ENCODE measurements at places on chromosomes 1 and 21. TPM values are rescaled to one million over a fixed set of nuclear protein-coding genes. Genes with fewer than 3 reads are reported as not detected.

The FALEC gene
- not detected for total RNA-seq

The ATAD3B gene
- total RNA-seq: 16.8 TPM

The SHISA4 gene
- 24.5 TPM for total RNA-seq

The PCSK9 gene
- 0.45 TPM for total RNA-seq

The CNR2 gene
- total RNA-seq: not detected

The WDR3 gene
- 15.6 TPM for total RNA-seq

The KRTAP12-1 gene
- total RNA-seq: not detected

The LRRN2 gene
- total RNA-seq: 15.3 TPM

The XCL2 gene
- total RNA-seq: not detected

The IFI44 gene
- 5.3 TPM for total RNA-seq

The CRYAA gene
- not detected for total RNA-seq

The PARK7 gene
- 284 TPM for total RNA-seq

The LENEP gene
- not detected for total RNA-seq

The ADAMTS4 gene
- 3.4 TPM for total RNA-seq

The CELA2A gene
- total RNA-seq: 5.4 TPM

The FDPS gene
- 100 TPM for total RNA-seq

The ADAM30 gene
- 2.0 TPM for total RNA-seq

The EVA1C gene
- 48.6 TPM for total RNA-seq
